ENCODE measurements at places on chromosomes 7 and 10.

- DNase-seq: no peak
Measured at GRCh38 chr7:114789161-114789560, 132.7 kb upstream of the MDFIC start.

- DNase-seq: peak; percentile 23
Measured at GRCh38 chr10:397321-398068, 262.2 kb downstream of the ZMYND11 start.

- no peak for DNase-seq
Measured at GRCh38 chr10:36092116-36092515, 450.0 kb upstream of the FZD8 start.

- DNase-seq: peak; percentile 68
Measured at GRCh38 chr7:135976312-135977006, 700 bp downstream of the MTPN start.

- DNase-seq: no peak
Measured at GRCh38 chr7:107467972-107468371, 1.9 kb upstream of the GPR22 start.

DNA sequence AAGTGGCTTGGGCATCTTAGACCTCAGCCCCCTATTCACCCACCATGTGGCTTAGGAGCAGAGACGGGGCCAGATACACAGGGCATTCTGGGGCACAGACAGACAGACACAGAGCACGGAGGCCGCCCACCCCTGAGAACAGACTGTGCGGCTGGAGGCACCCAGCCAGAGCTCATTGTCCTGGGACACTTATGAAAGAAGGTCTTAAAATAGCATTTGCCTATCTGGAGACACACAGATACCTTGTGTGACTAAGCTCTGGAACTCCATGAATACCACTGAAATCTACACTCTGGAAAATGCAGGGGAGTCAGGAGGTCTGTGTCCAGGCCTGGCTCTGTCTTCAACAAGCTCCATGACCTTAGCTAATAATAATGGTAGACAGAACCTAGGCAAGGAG lies 41.4 kb upstream of the ADO start:
- DNase-seq: no peak

DNA sequence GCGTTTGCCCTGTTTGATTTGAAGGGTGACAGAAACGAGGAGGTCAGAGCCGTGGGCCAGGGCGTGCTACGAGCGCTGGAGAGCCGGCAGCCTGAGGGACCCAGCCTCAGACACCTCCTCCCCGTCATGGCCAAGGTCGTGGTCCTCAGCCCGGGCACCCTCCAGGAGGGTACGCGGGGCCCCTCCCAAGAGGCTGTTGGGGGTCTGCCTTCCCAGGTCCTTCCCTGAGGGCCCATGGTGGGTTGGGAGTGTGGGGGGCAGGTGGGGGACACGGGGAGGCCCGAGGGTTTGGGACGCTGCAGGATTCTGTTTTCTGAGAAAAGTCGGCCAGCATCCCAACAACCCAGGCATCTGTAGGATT lies 7.8 kb downstream of the AP5Z1 start:
- DNase-seq: no peak

DNA sequence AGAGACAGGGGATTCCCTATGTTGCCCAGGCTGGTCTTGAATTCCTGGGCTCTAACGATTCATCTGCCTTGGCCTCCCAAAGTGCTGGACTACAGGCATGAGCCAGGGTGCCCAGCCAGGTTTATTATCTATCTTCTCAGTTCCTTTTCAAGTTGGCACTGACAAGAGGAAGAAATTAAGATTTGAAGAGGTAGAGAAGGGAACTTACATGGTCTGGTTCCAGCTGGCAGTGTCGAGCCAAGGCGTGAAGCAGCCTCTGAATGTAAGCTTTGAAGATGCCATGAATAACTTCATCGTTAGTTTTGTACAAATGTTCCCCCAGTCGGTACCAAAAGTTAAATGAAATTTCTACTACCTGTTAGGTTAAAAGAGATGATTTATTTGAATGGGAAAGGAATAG lies 57.7 kb downstream of the TNPO3 start:
- DNase-seq: no peak

DNA sequence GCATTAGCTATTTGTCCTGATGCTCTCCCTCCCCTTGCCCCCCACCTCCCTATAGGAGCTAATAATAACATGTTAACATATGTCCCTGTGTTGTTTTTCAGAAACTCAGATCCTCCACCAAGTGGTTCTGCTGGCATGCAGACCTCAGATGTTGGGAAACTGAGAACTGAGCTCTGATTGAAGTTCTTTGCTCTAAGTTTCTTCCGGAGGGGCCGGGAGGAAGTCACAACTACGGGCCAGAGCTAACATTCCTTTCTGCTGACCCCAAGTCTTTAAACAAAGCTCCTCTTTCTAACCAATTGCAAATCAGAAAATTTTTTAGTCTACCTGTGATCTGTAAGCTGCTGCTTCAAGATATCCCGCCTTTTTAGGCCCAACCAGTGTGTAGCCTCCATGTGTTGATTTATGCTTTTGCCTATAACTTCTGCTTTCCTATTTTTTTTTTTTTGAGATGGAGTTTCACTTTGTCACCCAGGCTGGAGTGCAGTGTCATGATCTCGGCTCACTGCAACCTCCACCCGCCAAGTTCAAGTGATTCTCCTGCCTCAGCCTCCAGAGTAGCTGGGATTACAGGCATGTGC lies 66.6 kb downstream of the LYZL1 start:
- no peak for DNase-seq

- DNase-seq: no peak
Measured at GRCh38 chr10:109838592-109839244, 84.6 kb downstream of the XPNPEP1 start.

- no peak for DNase-seq
Measured at GRCh38 chr7:55774327-55775050, 88.1 kb downstream of the SEPTIN14 start.

DNA sequence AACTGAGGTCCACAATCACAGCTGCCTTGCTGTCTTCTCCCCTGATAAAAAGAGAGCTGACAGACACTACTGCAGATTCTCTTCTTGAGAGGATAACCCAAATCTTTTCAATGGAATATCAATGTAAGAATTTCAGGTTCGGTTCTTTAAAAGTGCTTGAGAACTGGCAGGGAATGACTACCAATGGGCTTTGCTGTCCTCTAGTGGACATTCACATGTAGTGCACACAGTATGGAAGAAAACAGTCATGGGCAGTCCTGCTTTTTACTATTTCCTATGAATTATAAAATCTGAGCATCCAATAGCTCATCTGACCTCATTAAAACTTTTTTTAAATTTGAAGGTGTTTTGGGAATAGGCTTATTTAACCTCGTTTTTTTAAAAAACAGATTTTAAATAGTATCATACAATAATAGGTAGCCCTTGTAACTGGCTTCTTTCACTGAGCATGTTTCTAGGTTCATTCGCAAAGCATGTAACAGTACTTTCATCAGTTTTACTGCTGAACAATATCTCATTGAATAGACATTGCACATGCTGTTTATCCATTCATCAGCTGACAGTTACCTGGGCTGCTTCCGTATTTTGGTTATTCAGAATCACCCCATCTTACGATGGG lies 18.3 kb downstream of the FZD9 start:
- DNase-seq: peak; percentile 69

DNA sequence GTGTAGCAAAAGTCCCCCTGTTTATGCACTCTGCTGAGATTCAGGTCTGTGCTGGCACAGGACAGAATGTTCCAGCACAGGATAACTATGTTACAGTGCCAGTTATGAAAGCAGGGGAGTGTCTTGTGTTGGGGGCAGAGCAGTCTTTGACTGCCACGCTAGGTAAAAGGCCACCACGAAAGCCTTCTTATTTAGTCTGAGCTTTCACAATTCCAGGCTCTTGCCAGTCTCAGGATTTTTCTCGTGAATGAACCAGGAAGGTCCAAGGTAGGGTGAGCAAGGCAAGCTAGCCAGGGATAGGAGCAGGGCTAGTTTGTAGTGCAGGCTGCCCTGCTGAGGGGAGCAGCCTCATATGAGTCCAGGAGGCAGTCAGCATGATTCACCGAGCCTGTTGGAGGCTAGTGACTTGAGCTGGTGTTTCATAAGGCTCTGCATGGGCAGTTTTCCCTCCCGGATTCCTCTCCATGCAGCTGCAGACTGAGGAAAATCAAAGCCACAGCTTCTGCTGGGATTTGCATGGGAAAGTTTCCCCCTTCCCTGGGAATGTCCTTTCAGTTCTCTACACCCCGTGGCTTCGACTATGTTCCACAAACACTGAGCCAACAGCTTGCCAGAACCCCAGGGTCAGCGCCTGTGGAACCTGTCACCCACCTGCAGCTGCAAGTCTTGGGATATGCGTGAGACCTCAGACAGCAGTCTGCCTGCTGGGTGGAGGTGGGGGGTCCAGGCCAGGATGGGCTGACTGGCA lies 112.3 kb downstream of the JCAD start:
- no peak for DNase-seq

- DNase-seq: peak; percentile 86
Measured at GRCh38 chr7:121278120-121279021, 50.4 kb upstream of the WNT16 start.

DNA sequence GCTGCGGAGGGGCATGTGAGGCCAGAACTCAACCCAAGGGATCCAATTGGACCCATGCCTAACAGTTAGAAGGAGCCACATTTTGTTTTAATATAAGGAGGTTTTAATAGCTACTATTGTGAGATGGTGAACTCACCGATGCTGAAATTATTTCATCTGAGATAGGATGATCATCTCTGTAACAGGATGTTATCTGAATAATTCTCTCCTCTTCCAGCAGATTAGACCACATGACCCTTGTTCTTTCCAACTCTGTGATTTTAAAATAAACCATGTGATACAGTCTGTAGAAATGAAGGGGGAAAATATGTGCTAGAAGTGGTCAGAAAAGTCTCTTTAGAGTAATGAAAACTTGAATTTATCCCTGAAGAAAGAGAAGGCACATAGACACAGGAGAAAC lies 385.8 kb downstream of the LRMDA start:
- no peak for DNase-seq

DNA sequence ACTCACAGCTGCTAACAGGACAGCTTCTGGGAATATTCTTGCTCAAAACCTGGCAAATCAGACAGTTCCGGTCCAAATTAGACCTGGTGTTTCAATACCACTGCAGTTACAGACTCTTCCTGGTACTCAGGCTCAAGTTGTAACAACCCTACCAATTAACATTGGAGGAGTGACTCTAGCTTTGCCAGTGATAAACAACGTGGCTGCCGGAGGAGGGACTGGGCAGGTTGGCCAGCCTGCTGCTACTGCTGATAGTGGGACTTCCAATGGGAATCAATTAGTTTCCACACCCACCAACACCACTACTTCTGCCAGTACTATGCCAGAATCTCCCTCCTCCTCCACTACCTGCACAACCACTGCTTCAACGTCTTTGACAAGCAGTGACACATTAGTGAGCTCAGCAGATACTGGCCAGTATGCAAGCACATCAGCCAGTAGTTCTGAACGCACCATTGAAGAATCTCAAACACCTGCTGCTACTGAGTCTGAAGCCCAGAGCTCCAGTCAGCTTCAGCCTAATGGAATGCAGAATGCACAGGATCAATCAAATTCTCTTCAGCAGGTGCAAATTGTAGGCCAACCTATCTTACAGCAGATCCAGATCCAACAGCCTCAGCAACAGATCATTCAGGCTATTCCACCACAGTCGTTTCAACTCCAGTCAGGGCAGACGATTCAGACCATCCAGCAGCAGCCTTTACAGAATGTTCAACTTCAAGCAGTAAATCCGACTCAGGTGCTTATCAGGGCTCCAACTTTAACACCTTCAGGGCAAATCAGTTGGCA lies 2.1 kb downstream of the SP4 start:
- no peak for DNase-seq

DNA sequence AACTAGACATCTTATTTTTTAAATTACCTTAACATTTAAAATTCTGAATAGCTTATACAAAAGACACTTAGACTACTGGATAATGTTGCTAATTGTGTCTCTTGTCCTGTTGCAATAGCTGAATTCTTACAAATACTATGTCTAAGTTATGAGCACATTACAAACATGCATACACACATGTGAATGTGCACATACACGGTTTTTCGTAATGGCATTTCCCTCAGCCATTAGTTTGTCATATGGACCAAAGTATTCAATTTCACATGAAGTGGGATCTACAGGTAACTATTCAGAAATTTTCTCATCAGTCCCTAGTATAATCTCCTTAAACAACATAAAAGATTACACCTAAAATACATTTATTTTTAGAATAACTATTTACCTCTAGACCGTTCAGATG lies 178.6 kb upstream of the BET1 start:
- DNase-seq: no peak

DNA sequence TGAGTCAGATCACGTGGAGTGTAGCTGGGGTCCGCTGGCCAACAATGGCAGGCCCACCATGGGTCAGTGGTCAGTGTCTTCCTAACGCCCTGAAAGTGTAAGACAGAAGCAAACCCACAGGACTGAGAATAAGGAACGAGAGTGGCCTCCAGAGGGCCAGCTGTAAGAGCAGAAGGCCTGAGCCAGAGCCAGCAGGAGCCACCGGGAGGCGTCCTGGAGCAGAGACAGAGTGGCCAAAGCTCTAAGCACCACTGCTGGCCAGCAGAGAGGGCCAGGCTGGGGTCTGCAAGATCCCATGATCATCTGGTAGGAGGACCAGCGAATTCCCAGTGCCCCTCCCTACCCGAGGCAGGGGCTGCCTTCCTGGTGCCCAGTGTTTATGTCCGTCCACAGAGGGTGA lies 9.2 kb downstream of the CCDC201 start:
- DNase-seq: no peak

- DNase-seq: no peak
Measured at GRCh38 chr7:80488406-80488805, 23.5 kb downstream of the GNAT3 start.

- no peak for DNase-seq
Measured at GRCh38 chr10:95533590-95533989, 27.6 kb downstream of the SORBS1 start.

DNA sequence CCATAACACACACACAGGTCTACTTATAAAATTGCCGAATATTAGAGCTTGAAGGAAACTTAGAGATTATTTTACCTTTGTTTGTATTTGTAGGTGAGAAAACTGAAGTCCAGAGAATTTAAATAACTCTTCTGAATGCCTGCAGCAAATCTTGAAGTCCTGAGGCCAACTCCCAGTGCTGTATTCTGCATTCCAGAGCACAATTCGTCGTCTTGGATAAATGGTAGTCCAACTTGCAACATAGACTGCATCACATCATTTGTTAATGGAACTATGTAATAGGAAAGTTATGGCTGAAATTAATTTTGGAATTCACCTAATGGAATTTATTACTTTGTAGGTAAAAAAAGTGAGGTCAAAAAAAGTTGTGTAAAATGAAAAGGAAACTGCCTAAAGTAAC lies 37.3 kb upstream of the SEMA3D start:
- DNase-seq: no peak

Data from GM12865 (cell line).